ENCODE measurements at places on chromosomes 5 and 9. TPM values are rescaled to one million over a fixed set of nuclear protein-coding genes. Genes with fewer than 3 reads are reported as not detected.

DNA sequence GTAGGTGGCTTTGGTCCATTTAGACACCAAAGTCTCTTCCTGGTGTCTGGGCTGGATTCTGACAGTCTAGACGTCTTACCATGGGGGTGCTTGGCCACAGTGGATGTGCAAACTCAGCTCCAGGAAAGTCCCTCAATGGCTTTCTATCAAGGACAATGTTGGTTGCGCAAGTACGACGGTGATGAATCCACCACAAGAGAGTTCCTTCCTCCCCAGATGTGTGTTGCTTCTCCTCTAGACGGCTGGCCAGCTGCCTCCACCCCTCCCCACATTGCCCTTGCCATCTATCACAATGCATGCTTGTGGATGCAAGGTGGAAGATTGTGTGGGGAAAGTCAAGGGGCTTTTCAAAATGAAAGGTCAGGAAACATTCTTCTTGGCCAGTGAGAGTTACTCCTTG lies 89.7 kb upstream of the IRX2 start:
- no peak for DNase-seq

DNA sequence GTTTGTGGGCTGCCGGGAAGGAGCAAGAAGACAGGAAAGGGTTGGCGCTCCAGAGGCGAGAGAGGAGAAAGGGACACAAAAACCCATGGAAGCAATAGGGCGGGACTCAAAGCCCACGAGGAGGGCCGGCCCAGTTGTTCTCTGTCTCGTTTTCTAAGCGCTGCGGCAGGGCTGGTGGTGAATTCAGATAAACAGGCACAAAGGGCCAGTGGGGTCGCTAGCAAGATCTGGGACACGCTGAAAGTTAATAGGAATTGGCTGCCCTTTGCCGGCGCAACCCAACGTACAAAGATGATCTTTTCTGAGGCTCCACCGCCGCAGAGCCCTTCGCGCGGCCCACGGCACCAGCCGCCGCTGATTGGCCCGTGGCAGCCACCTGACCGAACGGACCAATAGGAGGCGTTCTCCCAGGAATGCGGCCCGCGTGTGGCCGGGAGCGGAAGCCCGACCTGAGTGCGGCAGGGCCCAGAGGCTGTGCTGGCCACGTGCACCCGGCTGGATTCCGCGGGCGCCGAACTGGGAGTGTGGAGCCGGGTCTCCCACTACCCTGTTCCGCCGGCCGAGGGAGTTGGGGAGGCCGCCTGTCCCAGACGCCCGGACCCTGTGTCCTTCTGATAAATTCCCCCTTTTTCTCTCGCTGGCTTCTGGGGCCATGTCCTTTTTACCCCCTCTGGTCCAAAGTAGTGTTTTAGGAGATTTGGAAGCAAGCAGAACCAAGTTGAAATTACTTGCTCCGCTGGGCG lies 16.8 kb upstream of the NSD1 start:
- peak; percentile 82 for DNase-seq

DNA sequence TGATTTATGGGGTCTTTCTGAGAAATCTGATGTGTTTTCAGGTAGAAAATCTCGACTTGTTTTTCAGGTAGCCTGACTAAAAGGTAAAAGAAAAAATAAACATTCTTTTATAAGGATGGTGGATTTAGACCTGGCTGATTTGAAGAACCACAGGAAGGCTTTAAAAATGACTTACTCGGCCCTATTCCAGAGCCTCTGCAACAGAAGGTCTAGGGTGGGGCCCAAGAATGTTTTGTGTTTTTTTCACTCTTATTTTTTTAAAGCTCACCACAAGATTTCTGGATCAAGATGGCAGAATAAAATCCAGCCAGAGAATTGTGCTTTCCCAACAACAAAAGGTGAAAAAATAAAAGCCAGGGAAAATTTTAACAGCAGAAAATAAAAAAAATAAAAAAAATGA lies 59.1 kb downstream of the FNBP1 start:
- no peak for DNase-seq

DNA sequence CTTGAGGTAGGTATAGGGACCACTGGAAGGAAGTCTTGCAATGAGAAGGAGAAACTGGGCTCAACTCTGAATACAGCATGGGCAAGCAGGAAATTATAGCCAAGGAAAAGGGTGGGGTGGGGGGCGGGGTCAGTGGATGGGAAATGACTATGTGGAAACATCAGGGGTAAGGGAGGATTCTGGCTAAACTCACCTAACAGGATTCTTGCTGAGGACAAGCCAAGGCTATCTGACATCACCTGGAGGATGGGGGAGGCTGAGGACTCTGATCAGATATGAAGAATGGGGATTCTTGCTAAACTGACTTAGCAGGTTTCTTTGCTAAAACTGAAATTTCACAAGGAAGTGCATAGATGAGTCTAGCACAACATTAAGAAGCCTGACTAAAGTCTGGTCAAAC lies 40.8 kb downstream of the CTSL start:
- DNase-seq = no peak

DNA sequence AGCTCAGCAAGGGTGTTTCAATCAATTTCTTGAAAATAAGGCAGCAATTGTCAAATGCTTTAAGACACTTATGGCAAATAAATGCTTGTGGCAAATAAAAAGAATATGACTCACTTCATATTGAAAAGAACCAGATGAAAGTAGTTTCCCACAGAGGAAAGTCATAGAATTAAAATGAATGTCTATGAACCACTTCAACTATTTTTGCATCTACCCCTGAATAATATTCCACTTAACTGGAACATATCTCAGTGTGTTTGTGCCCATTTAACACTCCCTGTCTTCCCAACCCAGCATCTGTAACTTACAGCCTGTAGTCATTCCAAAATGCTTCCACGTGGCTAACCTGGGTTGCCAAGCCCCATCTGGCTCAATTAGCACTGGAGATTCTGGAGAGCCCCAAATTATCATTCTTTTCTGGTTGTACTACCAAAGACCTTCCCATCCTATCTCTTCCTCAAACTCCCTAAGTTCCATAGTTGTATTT lies 84.7 kb downstream of the FEM1C start:
- no peak for DNase-seq

GRCh38 chr5:158785397-158785796 lies 314.3 kb downstream of the EBF1 start:
- DNase-seq = no peak

- no peak for DNase-seq
Observed at GRCh38 chr5:158380661-158381060, 521.7 kb upstream of the CLINT1 start.

- peak; percentile 6 for DNase-seq
Observed at GRCh38 chr5:124889486-124889825, 143.0 kb upstream of the ZNF608 start.

GRCh38 chr5:66960369-66961137 lies 236.0 kb downstream of the CD180 start:
- no peak for DNase-seq

DNA sequence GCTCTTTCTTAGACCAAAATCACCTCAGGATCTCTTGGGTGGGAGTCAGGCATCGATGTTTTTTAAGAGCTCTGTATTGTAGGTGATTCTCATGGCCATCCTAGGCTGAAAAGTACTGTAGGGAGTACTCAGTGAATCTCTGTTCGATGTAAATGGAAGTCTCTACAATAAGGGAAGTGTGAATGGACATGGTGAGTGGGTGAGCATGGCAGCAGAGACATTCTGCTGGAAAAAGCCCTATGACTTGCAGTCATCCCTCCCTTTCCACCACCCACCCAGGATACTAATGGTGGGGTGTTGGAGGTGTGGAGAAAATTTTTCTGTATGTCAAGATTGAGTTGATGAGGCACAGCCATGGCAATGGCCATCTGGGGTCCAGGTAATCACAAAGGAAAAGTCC lies 30.9 kb downstream of the ZNF366 start:
- DNase-seq = no peak

DNA sequence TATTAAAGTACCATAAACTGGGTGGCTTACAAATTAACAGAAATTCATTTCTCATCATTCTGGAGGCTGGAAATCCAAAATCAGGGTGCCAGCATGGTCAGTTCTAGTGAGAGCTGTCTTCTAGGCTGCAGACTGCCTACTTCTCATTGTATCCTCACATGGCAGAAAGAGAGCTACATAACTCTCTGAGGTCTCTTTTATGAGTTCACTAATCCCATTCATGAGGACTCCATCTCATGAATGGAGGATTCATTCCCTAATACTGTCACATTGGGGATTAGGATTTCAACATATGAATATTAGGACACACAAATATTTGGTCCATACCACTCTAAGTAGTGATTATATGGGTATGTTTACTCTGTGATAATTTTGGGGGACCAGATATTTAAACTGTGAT lies 84.0 kb downstream of the ERP44 start:
- no peak for DNase-seq

GRCh38 chr9:88803546-88804253 lies 187.6 kb upstream of the S1PR3 start:
- no peak for DNase-seq

DNA sequence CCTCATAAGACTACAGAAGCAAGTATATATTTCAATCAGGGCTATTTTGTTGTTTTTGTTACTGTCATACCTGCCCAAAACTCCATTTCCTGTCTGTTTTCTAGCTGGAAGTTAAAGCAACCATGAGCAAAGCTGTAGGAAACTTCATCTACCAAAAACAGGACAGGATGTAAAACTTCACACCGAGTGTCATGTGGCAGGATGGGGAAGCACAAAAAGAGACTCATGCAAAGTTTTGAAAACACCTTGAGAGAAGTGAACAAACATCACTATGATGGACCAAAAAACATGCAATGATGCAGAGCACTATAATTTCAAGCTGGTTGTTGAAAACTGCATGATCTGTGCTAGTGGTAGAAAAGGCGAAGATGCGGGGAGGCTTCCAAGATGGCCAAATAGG lies 6.3 kb upstream of the GZMA start:
- DNase-seq = no peak

DNA sequence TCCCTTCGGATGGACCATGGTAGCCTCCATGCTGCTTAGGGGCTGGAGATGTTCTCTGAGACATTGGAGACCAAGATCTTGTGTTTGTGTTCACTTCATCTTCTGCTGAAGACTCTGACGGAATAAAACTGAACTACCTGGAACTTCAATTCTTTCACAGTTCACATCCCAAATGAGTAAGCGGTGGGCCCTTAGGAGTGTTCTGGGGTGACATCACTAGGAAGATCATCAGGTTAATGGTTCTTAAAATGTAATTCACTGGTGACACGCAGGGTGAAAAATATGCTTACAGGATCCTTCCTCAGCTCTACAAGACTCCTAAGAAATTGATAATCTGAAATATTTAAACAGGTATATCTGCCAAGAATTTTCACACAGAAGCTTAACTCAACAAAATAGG lies 561.5 kb downstream of the SEMA5A start:
- DNase-seq = no peak

The NTRK2 gene
- under 0.01 TPM for total RNA-seq

The FOXD1 gene
- not detected for total RNA-seq

The IL9 gene
- total RNA-seq = not detected

The NDUFB6 gene
- total RNA-seq = 34.1 TPM

The FRRS1L gene
- total RNA-seq = not detected

The IGIP gene
- total RNA-seq = 2.0 TPM

The OTP gene
- total RNA-seq = not detected
